ENCODE measurements at places on chromosomes 7 and 10.

GRCh38 chr10:110360857-110361474, 56.2 kb upstream of the SMNDC1 start:
- DNase-seq = no peak

- no peak for DNase-seq
Measured at GRCh38 chr10:93054486-93054885, 6.1 kb upstream of the CYP26C1 start.

DNA sequence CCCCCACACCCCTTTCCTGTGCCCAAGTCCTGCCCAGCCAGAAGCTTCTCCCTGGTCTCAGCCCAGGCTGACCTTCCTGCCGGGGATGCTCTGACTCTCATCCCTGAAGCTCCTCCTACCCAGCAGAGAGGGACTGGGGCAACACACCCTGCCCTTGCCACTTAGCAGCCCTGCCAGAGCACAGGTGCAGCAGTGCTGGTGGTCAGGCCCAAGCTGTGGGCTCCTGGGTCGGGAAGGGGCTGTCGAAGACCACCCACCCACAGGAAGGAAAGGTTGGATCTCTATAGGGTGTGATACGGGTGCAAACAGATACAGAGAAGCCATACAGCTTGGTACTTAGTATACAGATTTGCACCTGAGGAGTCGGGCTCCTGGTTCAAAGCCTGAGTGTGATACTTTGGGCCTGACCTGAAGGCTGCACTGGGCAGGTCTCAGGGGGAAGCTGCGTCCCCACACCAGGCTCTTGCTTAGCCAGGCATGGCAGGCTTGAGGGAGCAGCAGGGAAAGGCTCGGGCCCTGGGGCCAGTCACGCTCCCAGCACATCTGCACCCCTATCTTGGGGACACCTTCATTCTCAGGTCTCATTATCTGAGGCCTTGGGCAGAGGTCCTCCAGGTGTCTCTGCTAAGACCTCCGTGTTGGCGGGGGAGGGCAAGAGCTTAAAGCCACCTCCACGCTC, 47.3 kb downstream of the TCERG1L start:
- DNase-seq = no peak

DNA sequence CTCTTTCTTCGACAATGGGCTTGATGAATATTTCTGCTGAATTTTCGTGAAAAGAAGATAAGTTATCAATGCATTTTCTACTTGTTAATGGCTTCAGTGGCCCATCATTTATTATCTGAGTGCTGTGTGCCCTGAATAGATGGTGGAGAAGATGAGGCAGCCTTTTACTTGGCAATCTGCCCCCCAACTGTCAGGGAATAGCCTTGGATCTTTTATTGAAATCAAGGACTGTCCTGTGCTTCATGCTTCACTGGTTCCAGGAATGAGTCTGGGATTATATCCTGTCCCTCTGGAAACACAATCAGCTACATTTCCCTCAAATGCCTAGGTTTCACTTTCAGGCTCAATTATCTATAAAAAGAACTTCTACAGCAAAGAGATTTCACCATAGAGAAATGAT, 75.9 kb upstream of the NXPH1 start:
- DNase-seq = no peak

DNA sequence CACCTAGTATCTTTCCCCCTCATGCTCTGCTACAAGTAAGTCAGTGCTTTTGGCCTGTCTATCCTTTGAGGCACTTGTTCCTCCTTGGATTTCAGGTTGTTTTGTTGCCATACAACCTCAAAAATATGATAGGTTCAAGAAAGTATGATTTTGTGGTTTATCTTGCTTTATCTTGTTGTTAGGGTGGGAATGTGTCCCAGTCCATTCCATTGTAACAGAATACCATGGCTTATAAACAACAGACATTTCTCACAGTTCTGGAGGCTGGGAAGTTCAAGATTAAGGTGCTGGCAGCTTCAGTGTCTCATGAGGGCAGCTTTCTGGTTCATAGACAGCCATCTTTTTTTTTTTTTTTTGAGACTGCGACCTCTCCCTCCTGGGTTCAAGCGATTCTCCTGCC, 72.1 kb downstream of the TMEM270 start:
- no peak for DNase-seq

Measured in NCI-H460 (cell line).